ENCODE measurements at places on chromosomes 5 and 9.

- no peak for DNase-seq
Observed at GRCh38 chr9:105223544-105224140, 20.8 kb upstream of the SLC44A1 start.

DNA sequence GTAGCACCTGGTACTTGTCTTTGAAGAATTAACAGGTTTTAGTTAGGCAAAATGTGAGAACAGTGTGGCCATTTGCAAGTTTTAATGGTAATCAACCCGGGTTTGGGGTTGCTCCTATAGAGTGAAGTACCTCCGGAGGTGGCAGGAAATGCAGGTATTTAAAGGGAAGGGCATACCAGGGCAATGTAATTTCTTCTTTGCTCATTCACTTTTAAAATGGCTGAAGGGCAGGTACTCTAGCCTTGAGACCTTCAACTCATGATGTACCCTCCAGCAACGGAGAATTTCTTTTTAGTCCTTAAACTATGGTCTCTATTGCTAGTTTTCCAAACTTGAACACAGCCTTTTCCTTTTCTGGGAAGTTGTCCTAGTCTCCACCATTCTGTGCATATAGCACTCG is 1.3 kb upstream of the HSPA4 start:
- no peak for DNase-seq

GRCh38 chr9:6733831-6734230 is 23.9 kb upstream of the KDM4C start:
- no peak for DNase-seq

DNA sequence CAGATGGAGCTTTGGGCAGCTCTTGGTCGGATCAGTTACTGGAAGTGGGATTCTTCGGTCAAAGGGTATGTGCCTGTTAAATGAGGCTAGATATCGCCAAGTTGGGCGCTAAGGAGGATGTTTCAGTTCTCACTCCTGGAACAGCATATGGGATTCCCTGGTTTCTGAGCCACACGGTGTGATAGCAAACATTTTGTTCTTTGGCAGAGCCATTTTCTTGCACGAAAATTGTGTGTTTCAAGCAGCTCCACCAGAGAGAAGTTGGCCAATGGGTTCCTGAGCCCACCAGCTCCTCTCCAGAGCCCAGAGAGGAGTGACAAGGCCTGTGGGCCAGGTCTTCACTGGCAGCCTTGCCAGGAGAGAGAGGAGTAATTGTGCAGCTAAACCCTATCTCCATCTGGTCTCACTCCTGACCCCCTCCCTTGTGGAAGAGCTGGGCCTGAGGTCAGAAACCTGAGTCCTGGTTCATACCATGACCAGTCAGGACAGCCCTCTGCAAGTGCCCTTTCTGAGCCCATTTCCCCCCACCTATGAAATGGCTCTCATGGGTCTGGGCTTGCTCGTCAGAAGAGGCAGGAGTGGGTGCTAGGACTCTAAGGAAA is 10.7 kb upstream of the SLC6A7 start:
- no peak for DNase-seq
